Cardiac muscle cell (in vitro differentiated cells and primary cell): ENCODE measurements at places on chromosomes 1 and 21. TPM values are rescaled to one million over a fixed set of nuclear protein-coding genes. Genes with fewer than 3 reads are reported as not detected.

DNA sequence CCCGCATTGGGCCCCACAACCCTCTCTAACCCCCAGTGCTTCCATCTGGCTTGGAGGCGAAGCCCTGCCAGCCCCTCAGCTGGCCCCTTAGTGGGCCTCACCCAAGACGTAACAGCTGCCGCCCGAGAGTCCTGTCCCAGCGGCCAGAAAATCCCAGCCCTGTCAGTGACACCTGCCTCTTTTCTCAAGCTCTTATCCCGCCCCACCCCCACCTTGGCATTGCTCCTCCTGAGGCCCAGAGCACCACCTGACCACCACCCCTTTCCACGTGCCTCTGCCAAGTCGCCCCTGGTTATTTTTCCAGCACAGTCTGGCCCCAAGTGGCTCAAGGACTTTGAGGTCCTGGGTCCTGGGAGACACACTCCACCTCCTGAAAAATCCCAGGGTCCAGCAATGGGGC, 5.9 kb upstream of the CTRC start:
- H3K4me1 ChIP-seq: peaks cover 11% of the 10 kb centered on the region
- H3K27ac ChIP-seq: peak overlapping the region; percentile 11
- DNase-seq: no peak
- H3K4me3 ChIP-seq: no peak overlapping the region

DNA sequence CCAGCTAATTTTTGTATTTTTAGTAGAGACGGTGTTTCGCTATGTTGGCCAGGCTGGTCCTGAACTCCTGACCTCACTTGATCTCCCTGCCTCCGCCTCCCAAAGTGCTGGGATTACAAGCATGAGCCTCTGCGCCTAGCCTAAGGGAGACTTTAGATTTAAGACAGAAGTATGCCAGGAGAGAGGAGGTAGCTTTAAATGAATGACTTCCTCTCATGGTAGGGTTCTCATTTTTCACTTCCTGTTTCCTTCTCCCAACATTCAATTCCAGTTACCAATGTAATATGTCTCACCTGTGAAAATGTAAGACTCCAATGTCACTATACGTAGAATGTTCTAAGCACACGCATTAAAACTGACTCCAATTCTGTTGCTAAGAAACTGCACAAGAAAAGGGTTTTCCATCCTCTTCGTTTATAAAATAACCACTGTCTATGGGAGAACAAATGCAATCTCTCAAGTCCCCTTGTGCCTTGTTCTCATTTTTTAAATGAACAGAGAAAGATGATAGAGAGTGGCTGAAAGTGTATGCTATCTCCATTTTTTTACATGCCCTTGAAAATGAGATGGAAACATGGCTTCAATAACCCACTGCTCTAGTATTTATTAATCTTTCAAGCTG, 140.0 kb downstream of the SLC45A1 start:
- no peaks in the 10 kb centered on the region for H3K27me3 ChIP-seq
- peaks cover 15% of the 10 kb centered on the region for H3K4me1 ChIP-seq
- no peak overlapping the region for H3K4me3 ChIP-seq
- peak overlapping the region; percentile 40 for H3K27ac ChIP-seq
- DNase-seq: no peak

GRCh38 chr1:84267476-84267875, 34.0 kb upstream of the SAMD13 start:
- no peak overlapping the region for H3K27ac ChIP-seq
- no peaks in the 10 kb centered on the region for H3K4me1 ChIP-seq
- H3K4me3 ChIP-seq: no peak overlapping the region
- H3K27me3 ChIP-seq: no peaks in the 10 kb centered on the region

DNA sequence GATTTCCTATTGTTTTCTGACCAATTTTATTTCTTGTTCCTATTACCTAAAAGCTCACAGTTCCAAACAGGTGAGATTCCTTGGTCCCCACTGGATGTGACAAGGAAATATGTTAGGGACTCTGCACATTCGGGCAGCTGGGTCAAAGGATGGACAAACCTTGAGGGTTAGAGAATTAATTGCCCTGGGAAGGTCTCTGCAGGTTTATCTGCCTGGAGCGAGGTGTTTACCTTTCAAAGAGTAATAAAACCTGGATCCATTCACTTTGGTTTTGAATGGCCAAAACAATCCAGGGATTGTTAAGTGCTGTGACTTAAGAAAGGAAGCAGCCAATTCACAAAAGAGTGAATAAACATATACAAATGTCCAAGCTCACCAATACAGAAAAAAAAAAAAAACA, 33.6 kb upstream of the RAB4A start:
- DNase-seq: no peak
- peaks cover under 1% of the 10 kb centered on the region for H3K27me3 ChIP-seq
- H3K27ac ChIP-seq: no peak overlapping the region

DNA sequence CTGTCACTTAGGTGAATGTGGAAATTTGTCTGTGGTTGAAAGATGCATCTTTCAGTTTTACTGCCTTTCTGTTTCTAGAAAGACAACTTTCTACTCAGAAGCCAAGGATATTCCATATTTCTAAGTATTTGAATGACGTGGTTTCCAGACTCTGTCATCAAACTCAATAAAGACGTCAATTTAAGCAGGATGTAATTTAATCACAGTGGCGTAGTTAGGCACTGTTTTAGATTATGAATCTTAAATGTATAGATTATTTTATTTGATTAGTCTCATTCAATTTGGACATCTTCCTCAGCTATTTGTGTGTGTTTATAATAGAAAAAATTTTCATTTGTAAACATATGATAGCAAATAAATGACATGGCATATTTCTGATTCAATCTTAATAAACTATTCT, 298.9 kb downstream of the RYR2 start:
- DNase-seq: no peak
- peak overlapping the region; percentile 52 for H3K27ac ChIP-seq
- H3K36me3 ChIP-seq: no peaks in the 10 kb centered on the region
- no peaks in the 10 kb centered on the region for H3K27me3 ChIP-seq

DNA sequence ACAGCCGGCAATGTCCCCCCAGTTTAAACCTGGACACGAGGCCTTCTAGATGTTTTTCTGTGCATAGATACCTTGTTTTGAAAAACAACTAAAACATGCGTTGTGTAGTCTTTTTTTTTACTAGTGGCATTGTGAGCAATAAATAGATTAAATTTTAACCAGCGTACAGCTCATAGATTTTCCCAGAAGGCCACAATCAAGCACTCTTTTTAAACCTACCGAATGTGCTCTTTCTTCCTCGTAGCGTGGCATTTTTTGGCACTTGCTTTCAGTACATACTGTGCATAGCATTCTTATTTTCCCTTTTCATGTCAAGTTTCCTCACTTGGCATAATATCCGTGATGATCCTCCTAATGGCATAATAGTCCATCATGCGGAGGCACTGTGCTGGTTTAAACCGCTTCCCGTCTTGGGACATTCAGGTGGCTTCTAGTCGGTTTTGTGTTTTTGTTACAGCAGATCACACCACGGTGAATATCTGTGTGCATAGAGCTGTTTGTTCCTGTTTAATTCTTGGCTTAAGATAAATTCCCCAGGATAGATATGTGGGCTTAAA, 95.3 kb downstream of the PDE9A start:
- no peaks in the 10 kb centered on the region for H3K27me3 ChIP-seq
- H3K4me1 ChIP-seq: no peaks in the 10 kb centered on the region
- H3K27ac ChIP-seq: no peak overlapping the region
- DNase-seq: no peak
- no peaks in the 10 kb centered on the region for H3K36me3 ChIP-seq
- H3K4me3 ChIP-seq: no peak overlapping the region

The DNAI4 gene
- polyA plus RNA-seq: 13.8 and 14.2 TPM in 2 replicates

The JTB gene
- polyA plus RNA-seq: 137 and 169 TPM in 2 replicates

The PLA2G2D gene
- not detected in 2 replicates for polyA plus RNA-seq
